ENCODE measurements at places on chromosomes 4 and X.
A peak's percentile ranks its signal among the peaks of the same experiment; 100 is the strongest.

GRCh38 chrX:95539041-95539440 is 1145.6 kb upstream of the DIAPH2 start:
- peak; percentile 1 for DNase-seq

- DNase-seq: peak; percentile 7
Measured at GRCh38 chr4:155999725-156000124, 46.1 kb upstream of the CTSO start.

DNA sequence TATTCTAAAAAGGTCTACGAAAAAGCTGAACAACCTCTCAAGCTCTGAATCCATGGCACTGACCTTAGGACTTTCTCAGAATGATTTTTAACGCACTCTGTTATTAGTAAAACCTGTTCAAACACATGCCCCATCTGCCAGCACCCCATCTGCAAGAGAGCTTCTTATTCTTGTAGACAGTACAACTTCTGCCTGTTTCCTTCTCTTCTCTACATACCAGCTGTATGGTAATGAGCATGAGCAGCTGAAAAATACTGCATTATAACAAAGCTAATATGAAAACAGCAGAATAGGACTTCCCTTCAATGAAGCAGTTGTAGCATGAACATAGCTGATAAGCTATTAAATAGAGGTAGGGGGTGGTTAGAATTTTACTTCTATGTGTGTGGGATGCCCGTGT is 167.9 kb downstream of the FBXW7 start:
- DNase-seq: no peak

DNA sequence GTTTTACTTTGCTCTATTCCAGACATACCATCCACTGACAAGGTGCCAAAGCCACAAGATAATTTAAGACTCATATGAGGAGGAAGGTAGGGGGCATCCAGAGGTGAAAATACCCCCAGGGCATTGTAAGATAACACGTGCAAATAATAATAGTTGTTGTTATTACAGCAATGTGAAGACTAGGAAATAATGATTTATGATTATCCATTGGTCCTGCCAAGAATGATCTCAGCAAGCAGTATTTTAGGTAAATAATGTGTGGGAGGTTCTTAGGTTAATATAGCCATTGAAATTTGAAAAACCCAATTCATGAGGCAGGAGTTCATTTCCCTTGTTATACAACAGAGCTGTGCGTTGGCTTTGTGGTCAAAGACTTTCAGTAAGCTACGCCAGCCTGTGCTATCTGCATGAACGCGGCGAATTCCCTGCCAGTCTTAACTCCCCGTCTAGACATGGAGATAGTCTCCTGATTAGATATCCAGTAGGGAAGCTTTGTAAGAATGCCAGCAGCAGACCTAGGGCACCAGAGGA is 47.2 kb upstream of the MXRA5 start:
- no peak for DNase-seq

DNA sequence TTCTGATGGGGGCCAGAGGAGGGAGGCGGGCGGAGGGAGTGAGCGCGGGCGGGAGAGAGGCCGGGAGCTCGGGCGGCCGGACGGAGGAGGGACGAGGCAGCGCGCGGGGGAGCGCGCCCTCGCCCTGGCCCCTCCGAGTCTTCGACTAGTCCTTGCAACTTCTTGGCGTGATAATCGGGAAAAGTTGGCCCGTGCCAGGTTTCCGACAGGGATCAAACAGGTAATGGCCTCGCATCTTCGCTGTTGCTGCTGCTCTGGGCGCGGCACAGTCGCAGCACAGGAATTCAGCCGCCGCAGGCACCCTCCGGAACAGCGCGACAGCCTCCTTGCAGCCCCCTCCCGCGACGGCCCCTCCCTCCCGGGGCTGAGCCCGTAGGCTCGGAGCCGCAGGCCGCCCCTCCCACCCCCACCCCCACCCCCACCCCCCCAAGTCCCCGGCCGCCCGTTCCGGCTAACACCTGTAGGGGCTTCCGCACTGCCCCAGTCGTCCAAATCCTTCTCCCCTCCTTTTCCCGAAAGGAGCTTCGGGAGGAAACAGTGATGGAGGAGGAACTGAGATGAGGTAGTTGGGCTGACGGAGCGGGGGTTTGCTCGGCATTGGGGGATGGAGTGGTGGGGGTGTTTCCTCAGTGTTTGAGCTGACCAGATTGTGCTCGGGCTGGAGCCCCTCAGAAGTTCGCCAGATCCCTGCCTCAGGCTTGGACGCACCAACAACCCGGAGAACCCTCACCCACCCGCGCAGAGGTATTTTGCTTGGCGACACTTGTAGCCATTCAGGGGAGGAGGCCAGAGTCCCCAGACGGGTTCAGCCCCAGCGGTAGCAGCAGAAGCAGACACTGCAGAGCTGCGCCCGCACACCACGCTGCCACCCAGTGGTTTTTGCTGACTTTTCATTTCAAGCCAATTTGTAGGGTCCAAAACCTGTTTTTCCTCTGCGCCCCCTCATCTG is at the start of gene FGF13:
FGF13 (minus strand) TSS at position 319 of the 949 bp plus-strand sequence. CDS start 714 bp downstream, outside the sequence.
- peak; percentile 8 for DNase-seq

DNA sequence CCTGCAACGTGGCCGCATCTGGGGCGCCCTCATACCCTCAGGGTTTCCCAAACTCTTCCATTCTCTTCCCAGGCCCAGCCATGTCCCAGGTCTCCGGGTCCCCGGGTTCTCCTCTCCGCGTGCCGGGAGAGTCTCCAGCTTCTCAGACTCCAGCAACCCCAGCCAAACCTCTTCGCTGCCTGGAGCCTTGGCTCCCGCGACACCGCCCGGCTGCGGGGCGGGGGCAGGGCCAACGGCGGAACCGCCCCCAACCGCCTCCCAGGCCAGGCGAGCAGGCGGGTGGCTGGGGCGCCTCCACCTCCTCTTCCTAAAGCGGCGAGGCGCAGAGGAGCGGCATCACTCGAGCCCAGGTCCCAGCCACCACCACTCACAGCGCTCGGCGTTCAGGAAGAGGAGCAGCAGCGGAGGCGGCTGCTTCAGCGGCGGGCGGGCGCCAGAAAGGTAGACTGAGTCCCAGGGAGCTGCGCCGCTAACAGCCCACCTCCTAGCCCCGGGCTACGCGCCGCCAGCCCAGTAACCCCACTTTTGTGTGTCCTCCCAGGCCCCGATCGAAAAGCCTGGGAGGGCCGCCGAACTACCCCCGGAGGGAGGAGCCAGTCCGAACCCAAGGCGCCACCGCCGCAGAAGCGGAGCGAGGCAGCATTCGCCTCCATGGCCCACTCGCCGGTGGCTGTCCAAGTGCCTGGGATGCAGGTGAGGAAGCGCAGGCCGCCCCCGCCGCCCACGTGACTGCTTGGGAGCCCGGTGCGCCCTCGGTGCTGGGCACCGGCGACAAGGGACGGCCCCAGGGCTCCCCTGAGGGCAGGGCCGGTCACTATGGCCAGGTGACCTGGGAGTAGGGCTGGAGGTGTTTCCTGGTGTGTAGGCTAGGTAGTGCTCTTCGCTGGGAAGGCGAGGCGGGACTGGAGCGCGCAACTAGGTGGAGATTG is at the start of gene STK26:
STK26 (plus strand) TSS at position 336 of the 929 bp plus-strand sequence; CDS start at position 652, 316 bp downstream.
- DNase-seq: peak; percentile 89

GRCh38 chr4:23333556-23333945 is 556.3 kb downstream of the PPARGC1A start:
- no peak for DNase-seq

- no peak for DNase-seq
Measured at GRCh38 chrX:1518512-1518911, 18.5 kb downstream of the P2RY8 start.

DNA sequence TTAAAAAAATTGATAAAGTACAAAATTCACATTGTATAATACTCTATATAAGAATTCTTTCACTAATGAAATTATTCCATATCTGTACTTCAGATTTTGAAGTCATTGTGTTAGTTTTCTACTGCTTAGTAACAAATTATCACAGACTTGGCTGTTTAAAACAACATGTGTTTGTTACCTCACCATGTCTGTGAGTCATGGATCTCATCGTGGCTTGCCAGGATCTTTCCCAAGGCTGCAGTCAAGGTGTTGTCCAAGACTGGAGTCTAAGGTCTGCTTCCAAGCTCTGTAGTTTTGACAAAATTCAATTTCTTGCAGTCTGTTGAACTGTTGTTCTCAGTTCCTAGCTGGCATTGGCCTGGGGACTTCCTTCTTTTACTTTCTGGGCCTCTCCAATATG is 1286.9 kb downstream of the ADGRL3 start:
- DNase-seq: no peak

DNA sequence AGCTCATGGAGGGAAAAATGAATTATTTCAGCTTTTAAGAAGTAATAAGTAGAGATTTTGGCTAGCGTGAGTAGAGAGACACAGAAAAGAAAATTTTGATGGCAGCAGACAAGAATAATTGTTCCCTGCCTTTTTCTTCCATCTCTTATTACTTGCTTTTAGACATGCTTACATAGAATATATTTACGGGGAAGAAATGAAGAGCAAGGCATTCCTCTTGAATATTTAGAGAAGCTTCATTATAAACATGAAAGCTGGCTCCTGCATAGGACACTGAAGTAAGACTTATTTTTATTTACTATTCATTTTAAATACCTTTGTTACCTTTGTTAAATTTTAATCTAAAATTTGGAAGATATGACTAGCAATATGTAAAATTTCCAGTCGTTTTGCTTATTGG is 32.2 kb downstream of the DCK start:
- no peak for DNase-seq

GRCh38 chr4:104449537-104449936 is 45.2 kb downstream of the CXXC4 start:
- DNase-seq: no peak

DNA sequence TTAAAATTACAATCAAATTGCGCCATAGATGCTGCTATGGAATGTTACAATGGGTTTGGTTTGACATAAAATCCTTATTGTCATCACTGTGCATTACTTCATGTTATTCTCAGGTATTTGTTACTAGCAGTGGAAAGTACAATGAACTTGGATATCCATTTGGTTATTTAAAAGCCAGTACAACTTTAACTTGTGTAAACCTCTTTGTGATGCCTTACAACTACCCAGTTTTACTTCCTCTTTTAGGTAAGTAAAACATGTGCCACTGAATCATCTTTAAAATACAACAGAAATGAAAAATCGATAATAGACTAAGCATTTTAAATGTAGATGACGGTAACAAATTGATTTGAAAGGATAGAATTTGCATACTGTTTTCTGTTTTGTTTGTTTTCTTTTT is 35.6 kb downstream of the INTS6L start:
- DNase-seq: no peak

- DNase-seq: peak; percentile 2
Measured at GRCh38 chr4:145298885-145299284, 118.5 kb upstream of the OTUD4 start.

- DNase-seq: peak; percentile 82
Measured at GRCh38 chrX:153926858-153927671, 1.0 kb upstream of the ARHGAP4 start.

DNA sequence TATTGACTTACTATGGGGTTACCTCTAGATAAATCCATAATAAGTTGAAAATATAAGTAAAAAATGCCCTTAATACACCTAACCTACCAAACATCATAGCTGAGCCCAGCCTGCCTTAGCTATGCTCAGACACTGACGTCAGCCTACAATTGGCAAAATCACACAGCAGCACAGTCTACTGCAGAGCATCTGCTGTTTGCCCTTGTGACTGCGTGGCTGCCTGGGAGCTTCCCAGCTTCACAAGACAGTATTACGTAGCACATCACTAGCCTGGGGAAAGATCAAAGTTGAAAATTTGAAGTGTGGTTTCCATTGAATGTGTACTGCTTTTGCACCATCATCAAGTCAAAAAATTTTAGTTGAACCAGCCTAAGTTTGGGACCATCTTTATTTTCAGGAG is 8.8 kb downstream of the HTT-AS start:
- no peak for DNase-seq

DNA sequence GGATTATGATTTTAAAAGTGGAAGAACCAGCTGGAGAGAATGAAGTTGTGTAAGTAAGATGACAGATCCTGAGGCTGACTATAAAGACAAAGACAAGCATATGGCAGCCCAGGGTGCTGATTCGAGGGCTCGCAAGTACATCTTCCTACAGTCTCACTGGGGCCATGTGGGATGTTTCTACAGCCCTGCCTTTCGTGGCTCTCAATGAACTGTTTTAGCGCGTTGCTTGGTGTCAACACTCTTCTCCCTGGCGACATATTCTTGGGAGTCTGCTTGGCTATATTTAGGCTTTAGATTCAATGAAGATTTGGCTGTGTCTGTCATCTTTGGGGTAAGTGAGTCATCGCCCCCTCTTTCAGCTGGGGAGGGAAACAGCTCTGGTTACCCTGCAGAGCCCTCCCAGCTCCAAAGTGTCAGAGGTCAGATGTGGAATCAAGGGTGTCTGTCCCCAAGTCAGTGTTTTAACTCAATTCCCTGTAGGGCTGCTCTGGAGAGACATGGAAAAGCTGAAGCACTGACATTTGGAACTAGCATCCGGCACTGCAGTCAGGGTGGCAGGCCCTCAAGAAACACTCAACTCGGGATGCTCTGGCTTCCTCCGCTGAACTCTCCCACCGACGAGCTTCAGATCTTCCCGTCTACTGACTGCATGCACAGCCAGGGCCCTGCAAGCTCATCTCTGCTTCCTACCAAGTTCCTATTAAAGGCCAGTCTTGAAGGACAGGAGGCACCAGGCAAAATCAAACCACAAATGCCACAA is 65.7 kb downstream of the GATB start:
- DNase-seq: no peak

DNA sequence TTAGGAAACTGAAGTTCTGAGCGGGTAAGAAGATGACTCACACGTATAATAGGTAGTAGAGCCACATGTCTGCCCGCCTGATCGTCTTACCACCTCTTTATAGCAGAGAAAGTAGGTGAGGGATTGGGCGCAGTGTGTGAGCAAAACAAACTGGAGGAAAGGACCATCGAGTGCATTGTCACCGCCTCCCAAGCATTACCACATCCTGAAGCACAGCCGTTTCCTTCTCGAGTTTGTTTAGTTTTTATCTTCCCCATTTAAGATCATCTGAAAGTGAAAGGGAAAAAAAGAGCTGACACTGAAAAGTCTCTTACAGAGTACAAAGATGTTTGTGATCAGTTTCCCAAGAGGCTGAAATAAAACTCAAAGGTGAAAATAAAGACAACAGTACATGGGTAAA is 14.8 kb downstream of the PDK3 start:
- DNase-seq: peak; percentile 74

- peak; percentile 44 for DNase-seq
Measured at GRCh38 chrX:68694435-68695205, 47.2 kb downstream of the STARD8 start.

GRCh38 chr4:121800638-121800960 is 524 bp upstream of the EXOSC9 start:
- no peak for DNase-seq

Measured in hematopoietic multipotent progenitor cell treated with erythropoietin and hydrocortisone succinate and interleukin-3 and kit ligand, for 6 days (in vitro differentiated cells).